ENCODE measurements at places on chromosomes 5 and 9. TPM values are rescaled to one million over a fixed set of nuclear protein-coding genes. Genes with fewer than 3 reads are reported as not detected.

DNA sequence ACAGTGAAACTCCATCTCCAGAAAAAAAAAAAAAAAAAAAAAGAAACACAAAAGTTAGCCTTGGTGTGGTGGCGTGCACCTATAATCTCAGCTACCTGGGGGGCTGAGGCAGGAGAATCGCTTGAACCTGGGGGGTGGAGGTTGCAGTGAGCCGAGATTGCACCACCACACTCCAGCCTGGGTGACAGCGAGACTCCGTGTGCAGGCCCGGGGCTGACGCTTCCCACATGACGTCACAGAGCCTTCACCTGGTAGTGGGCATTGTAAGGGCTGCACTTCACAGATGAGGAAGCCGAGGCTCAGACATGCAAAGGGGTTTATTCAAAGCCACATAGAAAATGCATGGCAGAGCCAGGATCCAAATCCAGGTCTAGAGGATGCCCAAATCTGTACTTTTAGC lies 114.2 kb downstream of the GAPVD1 start:
- no peak for DNase-seq

GRCh38 chr9:121878271-121878822 lies 214.8 kb downstream of the TTLL11 start:
- no peak for DNase-seq

DNA sequence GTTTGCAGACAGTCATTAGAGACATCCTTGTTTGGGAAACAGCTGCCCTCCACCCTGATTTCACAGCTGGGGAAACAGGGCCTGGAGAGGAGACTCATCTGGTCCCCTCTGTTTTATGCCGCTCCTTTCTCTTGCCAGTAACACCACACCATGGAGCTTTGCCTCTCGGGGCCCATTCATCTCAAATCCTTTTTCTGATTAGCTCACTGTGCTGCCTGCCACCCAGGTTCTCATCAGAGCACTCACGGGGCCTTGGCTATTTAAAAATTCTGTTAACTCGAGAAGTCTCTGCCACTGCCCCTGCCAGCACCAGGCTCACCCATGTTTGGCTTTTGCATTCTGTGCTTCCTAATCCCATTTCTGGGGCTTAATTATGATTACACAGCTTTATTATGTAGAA lies 36.8 kb upstream of the C5orf58 start:
- DNase-seq: no peak

GRCh38 chr9:122975196-122975595 lies 34.4 kb downstream of the RABGAP1 start:
- no peak for DNase-seq

Gene EPB41L4A
- 1.7 TPM for total RNA-seq

DNA sequence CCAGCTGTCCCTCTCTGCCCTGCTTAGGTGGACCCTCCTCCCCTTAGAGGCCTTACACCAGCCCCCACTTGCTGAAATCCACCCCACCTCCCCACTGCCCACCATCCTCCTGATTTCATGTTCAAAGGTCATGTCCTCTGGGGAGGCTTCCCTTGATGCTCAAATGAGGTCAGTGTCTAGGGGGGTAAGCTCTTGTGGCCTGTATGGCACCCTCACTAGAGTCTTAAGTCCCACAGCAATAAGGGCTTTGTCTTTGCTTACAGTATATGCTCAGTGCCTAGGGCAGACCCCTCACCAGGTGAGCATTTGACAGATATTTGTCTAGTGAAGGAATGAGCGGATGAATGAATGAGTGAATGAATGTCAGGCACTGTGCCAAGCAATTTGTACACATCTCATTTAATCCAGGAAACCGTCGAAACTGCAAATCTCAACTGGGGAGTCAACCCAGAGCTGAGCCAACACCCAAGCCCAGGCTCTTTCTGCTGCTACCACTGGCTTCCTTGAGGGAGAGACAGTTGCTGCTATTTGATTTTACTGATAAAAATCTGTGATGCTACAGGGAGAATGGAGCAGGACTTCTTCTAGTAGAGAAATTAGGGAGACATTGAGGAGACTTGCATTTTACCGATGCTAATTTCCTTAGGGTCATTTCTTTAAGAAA lies 101.9 kb downstream of the IQGAP2 start:
- DNase-seq: no peak

Gene NDUFS6
- total RNA-seq: 39.2 TPM

DNA sequence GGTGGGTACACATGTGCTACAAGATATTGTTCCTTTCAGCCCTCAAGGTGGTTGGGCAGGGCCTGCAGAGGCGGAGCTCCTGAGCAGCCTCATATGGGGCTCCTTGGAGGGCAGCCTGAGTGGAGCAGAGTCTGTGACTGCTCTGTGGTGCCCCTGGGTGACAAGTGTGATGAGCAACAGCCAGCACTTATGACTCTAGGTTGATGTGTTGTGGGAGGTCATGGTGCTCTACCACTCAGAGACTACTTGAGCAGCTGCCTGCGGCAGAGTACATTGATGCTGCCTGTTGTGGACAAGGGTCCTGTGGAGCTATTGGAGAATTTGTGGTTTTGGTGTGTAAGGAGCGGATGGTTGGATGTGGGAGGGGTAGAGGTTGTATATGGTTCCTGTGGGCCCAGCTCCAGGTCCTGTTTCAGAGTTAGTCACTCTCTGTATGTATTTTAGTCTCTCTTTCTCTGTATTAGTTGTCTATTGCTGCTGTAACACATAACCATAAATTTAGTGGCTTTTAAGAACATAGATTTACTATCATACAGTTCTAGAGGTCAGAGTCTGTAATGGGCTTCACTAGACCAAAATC lies 141.3 kb downstream of the SREK1 start:
- no peak for DNase-seq

Gene BTNL8
- not detected for total RNA-seq

Gene NMUR2
- total RNA-seq: not detected

GRCh38 chr5:9335754-9336495 lies 209.9 kb downstream of the SEMA5A start:
- no peak for DNase-seq

Gene CATSPER3
- not detected for total RNA-seq

DNA sequence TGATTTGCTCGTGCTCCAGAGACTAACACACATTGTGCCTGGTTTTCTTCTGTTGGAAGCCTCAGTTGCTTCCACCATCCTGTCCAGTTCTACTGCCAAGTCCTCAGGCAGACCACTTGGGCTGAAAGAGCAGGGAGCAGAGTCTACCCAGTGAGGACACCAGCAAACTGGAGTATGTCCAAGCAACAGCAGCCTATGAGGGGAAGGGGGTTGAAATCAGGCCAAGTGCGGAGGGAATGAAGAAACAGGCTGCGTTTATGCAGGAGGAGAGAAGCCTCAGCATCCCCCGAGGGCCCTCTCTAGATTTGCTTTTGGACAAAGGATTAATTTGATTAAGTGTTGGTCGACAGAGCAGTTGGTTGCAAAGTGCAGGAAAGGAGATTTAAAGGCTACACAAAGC lies 14.5 kb downstream of the DOCK2 start:
- no peak for DNase-seq

DNA sequence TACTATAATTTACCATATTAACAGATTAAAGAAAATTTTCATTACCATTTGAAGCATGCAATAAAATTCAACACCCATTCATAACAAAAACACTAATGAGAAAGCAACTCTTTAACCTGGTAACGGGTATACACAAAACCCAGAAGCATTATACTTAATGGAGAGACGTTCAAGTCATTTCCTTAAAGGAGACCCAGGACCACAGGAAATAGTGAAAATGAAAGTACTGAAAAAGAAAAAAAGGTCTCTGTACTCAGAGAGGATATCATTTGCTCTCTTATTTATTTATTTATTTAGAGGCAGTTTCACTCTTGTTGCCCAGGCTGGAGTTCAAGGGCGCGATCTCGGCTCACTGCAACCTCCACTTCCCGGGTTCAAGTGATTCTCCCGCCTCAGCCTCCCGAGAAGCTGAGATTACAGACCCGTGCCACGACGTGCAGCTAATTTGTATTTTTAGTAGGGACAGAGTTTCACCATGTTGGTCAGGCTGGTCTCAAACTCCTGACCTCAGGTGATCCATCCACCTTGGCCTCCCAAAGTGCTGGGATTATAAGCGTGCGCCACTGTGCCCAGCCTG lies 61.6 kb downstream of the SETX start:
- DNase-seq: no peak

- peak; percentile 18 for DNase-seq
Observed at GRCh38 chr5:154972476-154973080, 31.7 kb downstream of the MRPL22 start.

GRCh38 chr9:68540712-68541535 lies at the start of gene TMEM252:
TMEM252 (minus strand) TSS chr9:68540883; CDS start chr9:68540814, 69 bp downstream.
- DNase-seq: peak; percentile 76

- no peak for DNase-seq
Observed at GRCh38 chr9:120933310-120934055, 6.9 kb upstream of the TRAF1 start.

- DNase-seq: no peak
Observed at GRCh38 chr5:109141222-109142200, 268.3 kb downstream of the PJA2 start.

DNA sequence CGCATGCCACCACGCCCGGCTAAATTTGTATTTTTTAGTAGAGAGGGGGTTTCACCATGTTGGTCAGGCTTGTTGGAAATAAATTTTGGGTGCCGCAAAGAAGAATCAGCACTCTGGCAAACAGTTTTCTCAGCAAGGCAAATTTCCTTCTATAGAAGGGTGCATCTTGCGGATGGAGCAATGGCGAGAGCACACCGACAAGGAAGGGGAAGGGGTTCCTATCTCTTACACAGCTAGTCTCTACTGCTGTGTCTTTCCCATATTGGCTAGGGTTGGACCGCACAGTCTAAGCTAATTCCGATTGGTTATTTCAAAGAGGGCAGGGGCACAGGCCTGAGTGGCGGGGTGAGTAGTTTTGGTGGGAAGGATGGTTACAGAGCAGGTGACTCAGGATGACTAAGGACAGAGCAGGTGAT lies 707 bp downstream of the GTF3C5 start:
- no peak for DNase-seq

GRCh38 chr5:88792144-88792840 lies 90.7 kb downstream of the MEF2C start:
- no peak for DNase-seq

Gene OR1L1
- not detected for total RNA-seq

DNA sequence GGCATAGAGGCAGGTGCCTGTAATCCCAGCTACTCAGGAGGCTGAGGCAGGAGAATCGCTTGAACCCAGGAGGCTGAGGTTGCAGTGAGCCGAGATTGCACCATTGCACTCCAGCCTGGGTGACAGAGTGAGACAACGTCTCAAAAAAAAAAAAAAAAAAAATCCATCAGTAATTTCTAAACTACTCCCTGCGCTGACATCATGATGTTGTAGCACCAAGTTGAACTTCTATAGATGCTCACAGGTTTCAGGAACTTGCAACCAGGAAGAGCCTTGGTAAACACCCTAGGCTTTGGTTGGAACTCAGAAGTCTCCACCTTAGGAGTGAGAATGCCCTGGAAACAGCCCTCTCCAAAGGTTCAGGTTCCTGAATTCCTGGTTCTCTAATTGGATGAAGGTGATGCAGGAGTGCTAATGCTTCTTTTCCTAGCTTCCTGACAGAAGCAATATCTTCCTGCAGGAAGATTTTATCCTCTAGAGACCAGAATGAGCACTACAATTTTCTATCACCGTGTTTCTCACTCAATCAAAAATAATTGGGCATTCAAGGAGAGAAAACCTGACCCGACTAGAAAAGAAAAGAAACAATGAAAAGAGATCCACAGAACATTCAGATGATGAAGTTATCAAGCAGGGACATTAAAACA lies 469.6 kb downstream of the GADD45G start:
- DNase-seq: no peak

DNA sequence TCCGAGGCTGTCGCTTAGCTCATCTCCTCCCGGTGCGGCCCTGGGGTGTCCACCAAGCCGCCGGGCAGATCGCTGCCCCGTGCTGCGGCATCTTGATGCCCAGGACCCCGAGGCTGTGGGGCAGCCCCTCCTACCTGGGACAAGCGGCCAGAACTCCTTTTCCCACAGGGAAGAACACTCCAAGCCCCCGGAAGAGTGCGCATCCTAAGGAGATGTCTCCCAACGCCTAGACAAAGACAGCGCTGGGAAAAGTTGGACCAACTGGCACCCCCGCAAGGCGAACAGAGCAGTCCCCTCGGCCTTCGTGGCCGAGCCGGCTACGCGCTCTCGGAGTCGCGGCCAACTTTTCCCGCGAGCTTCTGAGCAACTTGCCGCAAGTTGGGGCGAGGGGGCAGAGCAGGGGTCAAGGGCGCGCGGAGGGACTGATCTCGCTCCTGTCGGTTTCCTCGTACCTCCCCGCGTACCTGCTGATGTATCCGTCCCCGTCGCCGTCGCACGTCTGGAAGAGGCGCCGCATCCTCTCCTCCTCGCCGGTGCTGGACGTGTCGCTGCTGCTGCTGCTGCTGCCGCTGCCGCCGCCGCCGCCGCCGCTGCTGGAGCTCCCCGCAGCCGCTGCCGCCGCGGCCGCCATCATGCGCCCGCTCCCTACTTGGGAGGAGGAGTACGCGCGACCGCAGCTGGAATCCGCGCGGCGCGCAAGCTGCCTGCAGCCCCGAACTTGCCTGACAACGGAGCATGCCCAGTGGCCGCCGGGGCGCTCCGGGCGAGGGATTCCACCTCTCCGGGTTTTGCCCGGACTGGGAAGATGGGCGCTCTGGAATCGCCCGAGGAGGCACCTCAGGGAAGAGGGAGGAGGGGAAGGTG lies at the start of gene MCC:
MCC (minus strand) TSS at position 673 of the 864 bp plus-strand sequence.
- peak; percentile 88 for DNase-seq

Gene PANK3
- 111 TPM for total RNA-seq

DNA sequence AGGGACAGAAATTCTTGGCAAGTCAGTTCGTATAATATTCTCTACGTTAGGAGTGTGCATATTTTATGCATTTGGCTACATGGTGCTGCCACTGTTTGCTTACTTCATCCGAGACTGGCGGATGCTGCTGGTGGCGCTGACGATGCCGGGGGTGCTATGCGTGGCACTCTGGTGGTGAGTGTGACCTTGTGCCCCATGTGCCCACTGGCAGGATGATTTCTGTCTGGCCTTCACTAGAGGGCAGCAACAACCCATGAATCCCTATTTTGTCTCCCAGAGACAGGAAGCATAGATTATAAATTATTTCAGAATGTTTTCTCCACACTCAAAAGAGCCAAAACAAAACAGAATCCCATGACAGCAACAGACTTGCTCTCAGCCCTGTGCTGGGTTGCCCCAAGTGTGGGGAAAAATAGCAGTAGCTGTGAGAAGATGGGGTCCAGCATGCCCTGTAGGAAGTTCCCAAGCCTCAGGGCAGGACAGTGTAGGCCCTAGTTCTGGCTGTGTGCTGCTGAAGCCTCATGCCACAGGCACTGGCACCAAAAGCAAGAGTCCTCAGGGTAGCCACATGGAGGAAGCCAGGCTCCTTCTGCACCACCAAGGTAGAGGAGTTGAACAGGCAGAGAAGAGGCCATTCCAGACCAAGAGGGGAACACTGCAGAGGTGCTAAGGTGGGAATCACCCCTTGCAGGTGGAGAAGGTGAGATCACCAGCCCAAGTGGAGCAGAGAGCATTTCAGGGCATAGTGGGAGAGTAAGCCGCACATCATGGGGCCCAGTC lies 16.0 kb downstream of the SLC22A5 start:
- peak; percentile 69 for DNase-seq

Gene MPDZ
- 39.6 TPM for total RNA-seq

Gene ZNF454
- total RNA-seq: not detected

GRCh38 chr9:101032426-101032825 lies 3.9 kb downstream of the PLPPR1 start:
- DNase-seq: no peak
